ENCODE measurements at places on chromosomes 11 and 22.
A peak's percentile ranks its signal among the peaks of the same experiment; 100 is the strongest.

GRCh38 chr11:30446520-30446919 lies 123.6 kb downstream of the ARL14EP start:
- no peak for DNase-seq

- no peak for DNase-seq
Observed at GRCh38 chr11:131624531-131624930, 254.1 kb downstream of the NTM start.

GRCh38 chr11:132409573-132410355 lies 1039.3 kb downstream of the NTM start:
- DNase-seq: no peak

DNA sequence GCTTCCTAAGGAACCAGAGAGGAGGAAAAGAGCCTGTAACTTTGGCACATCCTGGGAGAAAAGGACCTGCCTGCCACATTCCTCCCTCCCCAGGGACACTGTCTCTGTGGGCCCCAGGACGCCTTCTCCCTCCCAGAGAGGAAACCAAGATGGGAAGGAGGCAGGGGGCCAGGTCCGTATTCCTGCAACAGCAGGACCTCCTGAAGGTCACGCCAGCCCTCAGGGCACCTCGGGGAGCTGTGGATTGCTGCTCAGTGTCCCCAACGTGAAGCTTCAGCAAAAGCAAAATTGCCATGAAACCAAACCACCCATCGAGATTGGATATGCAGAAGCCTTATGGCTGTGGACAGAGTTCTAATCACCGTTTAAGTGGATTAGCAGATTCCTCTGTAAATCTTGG lies 86.7 kb downstream of the ARHGAP8 start:
- DNase-seq: no peak

GRCh38 chr11:11027288-11027687 lies 169.4 kb upstream of the ZBED5 start:
- peak; percentile 35 for DNase-seq

GRCh38 chr11:111565114-111565720 lies 24.7 kb downstream of the LAYN start:
- DNase-seq: no peak
